ENCODE measurements at places on chromosomes 1 and 21. TPM values are rescaled to one million over a fixed set of nuclear protein-coding genes. Genes with fewer than 3 reads are reported as not detected.

The CLDN8 gene
- total RNA-seq, result not detected

The KMO gene
- 0.17 TPM for total RNA-seq

The AMY1A gene
- total RNA-seq, result not detected

The G0S2 gene
- total RNA-seq, result 17.6 TPM

The ADAMTS1 gene
- 171 TPM for total RNA-seq

The AKR7A3 gene
- total RNA-seq, result 1.2 TPM

The AMY2A gene
- not detected for total RNA-seq

The TCEA3 gene
- total RNA-seq, result 9.7 TPM

The AGMAT gene
- 0.99 TPM for total RNA-seq

The RIMS3 gene
- total RNA-seq, result 0.33 TPM

The UBXN10 gene
- under 0.01 TPM for total RNA-seq

The OR2L5 gene
- not detected for total RNA-seq

The SLC16A4 gene
- 44.7 TPM for total RNA-seq

All from smooth muscle cell of trachea (primary cell).